Lung microvascular endothelial cell (primary cell): ENCODE measurements at places on chromosomes 16 and 17. TPM values are rescaled to one million over a fixed set of nuclear protein-coding genes. Genes with fewer than 3 reads are reported as not detected.

DNA sequence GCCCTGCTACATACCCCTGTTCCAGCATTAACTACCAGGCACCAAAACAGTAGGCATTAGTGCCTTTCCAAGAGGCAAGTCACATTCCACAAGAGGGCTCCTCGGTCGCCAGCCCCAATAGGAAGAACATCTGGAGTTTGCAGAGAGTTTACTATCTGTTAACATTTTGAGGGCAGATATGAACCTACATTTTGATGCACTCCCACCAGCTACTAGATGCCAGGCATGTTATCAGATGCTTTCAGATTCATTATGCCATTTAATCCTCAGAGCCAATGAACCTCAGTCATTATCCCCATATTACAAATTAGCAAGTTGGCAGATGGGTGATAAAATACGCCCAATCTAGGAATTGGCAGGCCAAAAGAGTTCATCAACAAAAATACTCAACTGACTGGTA lies 4.2 kb upstream of the CMTM2 start:
- no peak for DNase-seq

- DNase-seq: no peak
These were observed 5.0 kb upstream of the SPIRE2 start for GRCh38 chr16:89823087-89823823.

- no peak for DNase-seq
These were observed 6.2 kb downstream of the SLC9A5 start for GRCh38 chr16:67254801-67255552.

DNA sequence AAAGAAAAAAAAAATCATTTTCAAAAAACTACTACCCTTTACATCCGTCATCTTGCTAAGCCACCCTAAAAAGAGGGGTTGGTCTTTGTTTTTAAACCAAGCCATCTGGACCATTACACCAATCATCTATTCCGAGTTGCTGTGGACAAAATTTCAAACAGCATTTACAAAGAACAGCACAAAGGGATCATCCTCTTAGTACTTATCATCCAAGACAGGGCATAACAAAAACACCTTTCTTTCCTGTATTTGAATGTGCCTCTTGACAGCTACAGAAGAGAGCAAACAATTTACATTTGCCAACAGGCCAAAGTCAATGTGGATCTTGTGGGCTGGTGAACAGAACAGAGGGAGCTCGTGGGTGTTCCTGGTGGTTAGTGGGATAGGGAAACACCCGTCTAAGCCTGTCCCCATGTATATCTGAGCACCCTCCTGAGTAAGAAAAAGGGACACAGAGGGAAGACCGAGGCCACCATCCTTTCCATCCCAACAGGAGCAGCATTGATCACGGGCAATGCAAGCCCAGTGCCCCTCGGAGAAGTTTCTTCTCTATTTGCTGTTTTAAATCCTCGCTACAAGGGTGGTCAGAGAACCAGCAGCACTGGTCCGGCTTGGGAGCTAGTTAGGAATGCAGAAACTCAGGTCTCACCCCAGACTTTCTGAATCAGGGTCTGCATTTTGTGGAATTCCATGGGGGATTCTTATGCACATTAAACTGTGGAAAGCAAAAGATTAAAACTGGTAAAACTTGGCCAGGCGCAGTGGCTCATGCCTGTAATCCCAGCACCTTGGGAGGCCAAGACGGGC lies 1.9 kb downstream of the SLC39A11 start:
- DNase-seq: no peak

DNA sequence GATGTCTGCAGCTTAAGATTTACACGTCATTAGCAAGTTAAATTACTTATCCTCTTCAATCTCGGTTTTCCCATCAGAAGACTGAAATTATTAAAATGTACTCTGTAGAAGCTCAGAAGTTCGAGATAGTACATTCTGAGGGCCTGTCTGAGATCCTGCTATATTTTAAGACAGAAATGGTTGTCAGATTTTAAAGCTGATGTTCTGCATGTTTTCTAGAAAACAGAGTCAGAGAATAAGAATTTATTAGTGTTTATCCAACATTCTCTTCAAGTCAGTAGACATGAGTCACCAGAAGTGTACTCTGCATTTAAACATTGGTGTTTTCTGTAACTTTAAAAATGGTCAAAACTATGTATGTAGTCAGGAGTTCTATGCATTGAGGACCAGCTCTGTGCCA lies 155.2 kb upstream of the MYOCD start:
- no peak for DNase-seq

GRCh38 chr17:52079496-52079895 lies 79.0 kb downstream of the CA10 start:
- DNase-seq: no peak

- DNase-seq: no peak
These were observed 11.1 kb downstream of the SPATA33 start for GRCh38 chr16:89668790-89669158.

The MEIOB gene
- total RNA-seq: not detected in 2 replicates

The EXOC3L1 gene
- 33.8 and 48.0 TPM in 2 replicates for total RNA-seq

The OR1A1 gene
- not detected in 2 replicates for total RNA-seq

The MYH8 gene
- not detected in 2 replicates for total RNA-seq
